ENCODE measurements at places on chromosomes 16 and 17.

GRCh38 chr17:13931800-13932460, 137.4 kb upstream of the COX10 start:
- DNase-seq: no peak

DNA sequence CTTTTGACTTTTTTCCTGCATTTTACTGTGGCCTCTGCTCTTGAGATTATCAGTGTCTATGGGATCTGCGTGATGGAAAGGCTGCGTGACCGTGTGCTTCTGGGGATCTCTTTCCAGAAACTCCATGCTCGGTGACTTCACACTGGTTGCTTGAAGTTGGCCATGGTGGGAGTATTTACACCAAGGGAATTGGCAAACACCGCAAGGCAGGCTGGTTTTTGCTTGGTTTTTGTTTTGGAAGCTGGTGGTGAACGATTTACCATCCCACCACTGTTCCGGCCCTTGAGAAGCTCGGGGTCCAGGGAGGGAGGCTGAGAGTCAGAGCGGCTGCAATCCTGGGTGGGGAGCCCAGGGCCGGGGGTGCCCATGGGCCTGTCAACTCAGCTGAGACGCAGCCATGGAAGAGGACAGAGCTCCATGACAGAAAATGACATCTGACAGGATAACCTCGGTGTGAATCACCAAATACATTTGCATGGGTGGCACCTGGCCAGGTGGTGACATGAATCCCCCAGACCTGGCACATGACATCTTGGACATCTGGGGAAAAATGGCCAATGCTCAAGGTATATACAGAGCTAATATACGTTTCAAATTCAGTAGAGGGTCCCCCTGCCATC, 11.1 kb downstream of the CRISPLD2 start:
- DNase-seq: no peak

DNA sequence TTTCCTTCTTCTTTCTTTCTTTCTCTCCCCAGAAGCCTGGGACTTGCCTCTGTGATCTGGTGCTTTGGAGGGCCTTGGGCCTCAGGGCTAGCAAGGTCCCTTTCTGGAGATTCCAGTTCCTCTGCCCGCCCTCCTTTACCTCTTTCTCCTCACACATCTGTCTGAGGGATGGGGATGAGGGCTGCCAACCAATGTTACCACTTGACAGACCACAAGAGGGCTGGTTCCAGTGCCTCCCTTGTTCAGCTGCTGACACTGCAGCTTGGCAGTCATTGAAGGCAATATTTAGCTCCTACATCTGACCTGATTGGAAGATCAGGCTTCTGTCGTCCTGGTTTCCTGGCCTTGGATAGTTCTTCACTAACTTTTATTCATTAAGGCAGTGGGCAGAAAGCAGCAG, 3.6 kb upstream of the ZNF652 start:
- no peak for DNase-seq

DNA sequence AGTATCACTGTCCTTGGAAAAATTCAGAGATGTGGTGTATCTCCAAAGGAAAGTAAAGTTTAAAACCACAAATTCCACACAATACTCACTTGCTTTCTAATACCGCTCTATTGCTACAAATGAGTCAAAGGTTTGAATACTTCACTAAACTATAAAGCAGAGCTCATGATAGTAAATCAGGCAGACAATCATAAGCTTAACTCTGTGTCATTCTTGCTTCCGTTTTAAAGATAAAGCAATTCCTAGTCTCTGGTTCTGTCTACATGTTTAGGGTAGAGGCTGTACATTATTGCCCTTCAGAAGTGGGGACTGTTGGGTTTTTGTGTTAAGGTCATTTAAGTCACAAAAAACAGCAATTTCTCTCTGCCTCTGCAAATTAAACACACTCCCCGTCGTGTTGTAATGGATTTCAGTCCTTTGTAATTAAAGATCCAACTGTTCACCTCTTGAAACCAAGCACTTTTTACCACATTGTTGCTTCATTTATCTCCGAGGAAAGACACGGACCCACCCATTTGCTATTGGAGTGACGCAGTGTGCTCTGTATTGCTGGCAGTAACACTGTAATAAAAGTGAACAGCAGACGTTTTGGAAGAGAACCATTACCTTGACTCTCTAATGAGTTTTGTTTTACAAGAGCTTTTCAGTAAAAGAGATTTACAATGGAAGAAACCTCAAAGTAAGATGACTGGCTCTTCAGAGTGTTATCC, 83.1 kb upstream of the CNTNAP4 start:
- DNase-seq: no peak

- DNase-seq: no peak
Observed at GRCh38 chr16:88780142-88781062, 4.6 kb downstream of the PIEZO1 start.

- DNase-seq: no peak
Observed at GRCh38 chr17:31869031-31869430, 10.0 kb upstream of the COPRS start.

DNA sequence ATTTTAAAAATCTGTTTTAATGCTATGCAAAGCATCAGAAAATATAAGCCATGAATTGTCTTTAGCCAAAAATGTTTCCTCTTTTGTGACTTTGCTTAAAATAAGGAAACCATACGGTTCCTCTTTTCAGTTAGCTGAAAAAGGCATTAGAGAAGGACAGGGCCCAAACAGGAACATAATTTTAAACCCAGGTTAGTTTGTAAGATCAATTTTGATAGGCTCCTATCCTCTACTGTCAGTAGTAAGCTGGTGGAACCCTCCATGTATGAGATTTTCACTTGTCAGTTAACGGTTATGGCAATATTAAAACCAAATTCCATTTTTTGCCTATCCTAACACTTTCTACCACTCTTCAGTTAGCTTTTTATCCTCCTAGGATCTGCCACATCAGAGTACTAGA, 4.3 kb downstream of the EVI2B start:
- no peak for DNase-seq

GRCh38 chr17:76568811-76569221, 16.8 kb downstream of the ST6GALNAC2 start:
- DNase-seq: no peak

DNA sequence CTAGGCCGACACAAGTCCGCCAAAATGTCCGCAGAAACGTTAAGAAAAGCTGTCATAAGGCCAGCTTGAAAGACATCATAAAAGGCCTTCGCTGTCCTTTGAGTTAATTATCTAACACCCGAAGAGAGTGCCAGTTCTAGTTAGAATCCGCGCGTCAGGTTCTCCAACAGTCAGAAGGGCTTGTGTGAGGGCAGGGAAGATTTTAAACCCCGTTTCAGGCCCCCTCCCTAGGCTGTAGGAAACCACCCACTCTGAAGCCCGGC, 729 bp upstream of the CLTC start:
- DNase-seq: no peak

DNA sequence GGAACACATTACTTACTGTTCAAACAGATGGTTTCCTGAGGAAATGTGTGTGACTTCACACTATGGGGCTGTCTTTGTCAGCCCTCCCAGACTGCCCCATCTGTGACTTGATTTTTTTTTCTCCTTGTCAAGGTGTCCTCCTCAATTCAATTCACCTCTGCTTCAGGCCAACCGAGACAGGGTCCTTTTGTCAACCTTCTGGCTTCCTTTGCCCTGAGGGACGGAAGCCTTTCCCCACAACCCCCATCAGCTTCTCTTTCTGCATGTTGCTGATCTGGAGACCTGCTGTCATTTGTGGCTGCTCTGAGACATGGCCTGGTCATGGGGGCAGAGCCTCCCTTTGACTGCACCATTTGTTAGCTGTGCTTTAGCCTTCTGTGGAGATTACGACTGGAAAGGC, 21.3 kb upstream of the RGS9 start:
- DNase-seq: no peak

DNA sequence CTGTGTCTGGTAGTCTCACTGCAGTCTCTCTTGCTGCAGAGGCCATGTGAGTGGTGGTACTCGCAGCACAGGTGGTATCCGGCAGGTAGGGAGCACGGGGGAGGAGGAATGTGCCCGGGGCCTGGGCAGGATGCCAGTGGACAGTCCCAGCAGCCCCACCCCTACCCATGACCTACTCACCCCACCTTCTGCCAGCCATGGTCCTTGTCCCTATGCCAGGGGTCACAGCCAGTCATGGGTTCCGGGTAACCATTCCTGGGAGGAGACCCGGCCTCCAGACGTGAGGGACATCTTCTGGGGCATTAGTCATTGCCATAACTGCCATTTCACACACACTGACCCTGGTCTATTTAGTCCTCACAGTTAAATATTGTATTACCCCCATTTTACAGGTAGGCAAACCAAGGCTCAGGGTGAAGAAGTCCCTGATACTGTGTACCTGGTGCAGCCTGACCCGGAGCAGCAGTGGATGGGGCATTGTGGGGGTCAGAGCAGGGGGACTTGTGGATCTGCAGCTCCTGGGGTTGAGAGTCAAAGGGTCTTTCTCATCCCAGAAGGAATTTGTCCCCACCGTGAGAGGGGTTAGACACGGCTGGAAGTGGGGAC, 58.8 kb upstream of the TAC4 start:
- DNase-seq: no peak

DNA sequence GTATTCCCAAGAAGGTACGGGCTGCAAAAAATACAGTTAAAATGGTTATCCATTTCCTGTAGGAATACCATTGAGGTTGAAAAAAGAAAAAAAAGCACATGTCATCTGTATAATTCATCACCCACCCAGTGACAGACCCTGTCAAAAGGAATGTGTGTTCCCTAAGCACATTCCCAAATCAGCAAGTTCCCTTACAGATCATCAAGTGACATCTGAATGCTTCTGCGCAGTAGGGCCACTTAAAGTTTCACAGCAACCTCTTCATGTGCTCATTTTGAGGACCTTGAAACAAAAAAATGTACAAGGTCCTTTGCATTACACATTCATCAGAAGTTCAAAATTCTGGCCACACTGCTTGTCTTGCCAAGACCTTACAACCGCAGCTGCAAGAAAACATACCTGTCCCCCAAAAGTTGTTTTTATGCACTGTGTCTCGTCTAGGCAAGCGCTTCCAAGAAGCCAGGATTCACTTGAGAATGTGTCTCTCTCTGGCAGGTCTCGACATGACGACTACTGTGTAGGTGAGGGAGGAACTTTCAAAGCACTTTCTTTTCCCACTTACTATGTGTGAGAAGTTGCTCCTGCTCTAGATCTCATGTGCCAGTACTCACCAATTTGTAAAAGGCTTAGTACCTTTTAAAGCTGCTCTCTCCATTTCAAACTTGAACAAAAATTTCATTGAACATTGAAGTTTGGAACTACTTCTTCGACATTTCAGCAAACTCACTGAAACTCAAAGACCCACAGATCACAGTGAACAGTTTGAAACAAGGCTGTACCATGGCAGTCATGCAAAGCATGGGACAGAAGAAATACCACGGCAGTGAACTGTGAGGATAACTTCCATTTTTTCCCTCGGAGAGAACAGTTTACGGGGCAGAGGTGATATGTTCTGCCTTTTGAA, 4.3 kb upstream of the POLG2 start:
- DNase-seq: no peak
